ENCODE measurements at places on chromosomes 1 and 21. TPM values are rescaled to one million over a fixed set of nuclear protein-coding genes. Genes with fewer than 3 reads are reported as not detected.

DNA sequence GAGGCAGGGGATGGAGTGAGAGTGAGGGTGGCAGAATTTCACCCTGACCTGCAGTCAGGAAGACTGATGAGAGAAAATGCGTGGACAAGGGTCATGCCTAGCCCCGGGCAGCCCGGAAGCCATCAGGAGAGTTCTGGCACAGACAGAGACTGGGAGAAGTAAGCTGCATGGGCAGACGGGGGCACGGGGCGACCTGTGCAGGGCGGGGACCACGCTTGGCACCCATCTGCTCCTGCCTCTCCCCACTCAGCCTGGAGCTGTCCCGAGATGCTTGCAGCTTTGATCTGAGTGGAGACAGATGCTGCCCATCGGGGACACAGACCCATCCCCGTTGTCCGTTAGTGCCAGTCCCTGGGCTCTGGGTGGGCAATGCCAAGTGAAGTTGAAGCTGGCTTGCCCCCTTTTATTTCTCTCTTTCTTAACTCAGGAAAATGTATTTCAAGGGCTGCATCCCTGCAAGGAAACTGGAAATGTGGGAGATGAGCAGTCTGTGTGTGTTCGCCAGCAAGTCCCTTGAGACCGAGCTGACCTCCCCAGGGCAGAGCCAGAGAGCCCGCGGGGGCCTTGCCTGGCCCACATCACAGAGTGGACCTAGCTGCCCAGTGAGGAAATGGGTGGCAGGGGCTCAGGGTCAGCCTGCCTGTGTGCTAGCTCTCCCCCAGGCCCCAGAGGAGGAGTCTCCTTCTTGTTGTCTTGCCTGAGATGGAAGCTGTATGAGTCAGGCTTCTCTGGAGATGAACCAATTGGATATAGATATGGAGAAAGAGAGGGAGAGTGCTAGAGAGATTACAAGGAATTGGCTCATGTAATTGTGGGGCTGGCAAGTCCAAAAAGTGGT is 121.3 kb upstream of the C1orf174 start:
- DNase-seq: no peak

- DNase-seq: peak; percentile 80
These were observed at the start of gene S100A11 for GRCh38 chr1:152036267-152037216. S100A11 (minus strand) TSS chr1:152037004; CDS start chr1:152036915, 89 bp downstream.

Gene FMN2
- 34.0 TPM for total RNA-seq

DNA sequence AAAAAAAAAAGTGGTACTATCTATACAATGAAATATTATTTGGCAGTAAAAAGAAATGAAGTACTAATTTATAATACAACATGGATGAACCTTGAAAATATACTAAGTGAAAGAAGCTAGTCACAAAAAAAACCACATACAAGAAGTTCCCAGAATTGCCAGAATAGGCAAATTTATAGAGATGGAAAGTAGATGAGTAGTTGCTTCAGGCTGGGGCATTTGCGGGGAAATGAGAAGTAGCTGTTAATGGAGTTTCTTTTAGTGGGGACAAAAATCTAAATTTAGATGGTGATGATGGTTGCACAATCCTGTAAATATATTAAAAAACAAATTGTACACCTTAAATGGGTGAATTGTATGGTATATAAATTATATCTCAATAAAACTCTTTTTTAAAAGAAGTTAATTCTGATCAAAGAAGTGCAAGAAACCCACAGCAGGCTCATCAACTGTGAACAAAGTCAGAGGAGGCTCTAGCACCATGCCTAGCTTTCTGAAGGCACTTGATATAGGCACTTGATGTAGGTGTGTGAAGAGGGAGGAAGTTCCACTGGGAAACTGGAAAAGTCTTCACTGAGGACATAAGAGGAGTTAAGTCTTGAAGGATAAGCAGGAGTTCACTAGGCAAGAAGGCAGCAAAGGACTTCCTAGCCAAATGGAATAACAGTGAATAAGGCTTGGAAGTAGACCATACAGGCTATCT is 52.5 kb downstream of the DMAP1 start:
- no peak for DNase-seq

DNA sequence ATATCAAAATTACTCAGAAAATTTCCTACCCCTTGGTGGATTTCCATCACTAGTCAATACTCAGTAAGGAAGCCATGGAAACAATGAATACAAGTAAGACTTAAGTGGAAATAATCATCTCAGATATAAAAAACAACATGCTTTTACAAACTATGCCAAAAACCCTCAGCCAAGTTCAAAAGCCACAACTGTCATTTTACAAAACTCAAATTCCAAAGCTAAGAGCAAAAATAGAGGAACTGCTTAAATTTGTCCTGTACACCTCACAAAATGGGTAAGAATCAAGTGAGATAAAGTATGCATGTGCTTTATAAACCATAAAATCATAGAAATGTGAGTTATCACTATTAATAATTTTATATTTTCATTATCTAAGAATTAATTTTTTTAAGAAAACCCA is 9.6 kb downstream of the TMCO1 start:
- DNase-seq: no peak

GRCh38 chr1:36867575-36867974 is 166.7 kb downstream of the GRIK3 start:
- no peak for DNase-seq

- DNase-seq: no peak
These were observed 399 bp upstream of the PTPRC start for GRCh38 chr1:198638441-198638840.

DNA sequence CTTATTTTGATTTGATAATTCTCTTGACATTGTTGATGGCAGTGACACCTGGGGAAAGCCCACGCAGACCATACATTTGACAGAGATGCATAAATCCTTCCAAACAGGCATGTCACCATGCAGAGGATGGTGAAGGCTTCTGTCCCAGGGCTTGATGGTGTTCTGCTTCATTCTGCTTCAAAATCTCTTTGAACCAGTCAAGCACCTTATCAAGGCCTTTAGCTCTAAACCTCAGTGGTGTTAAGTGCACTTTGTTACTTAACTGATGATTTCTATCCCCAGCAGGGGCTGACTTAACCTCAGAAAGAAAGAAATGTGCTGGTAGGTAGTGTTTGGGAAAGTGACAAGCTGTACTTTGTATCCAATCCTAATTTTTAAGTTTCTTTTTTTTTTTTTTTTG is 81.1 kb downstream of the RRAGC start:
- no peak for DNase-seq

DNA sequence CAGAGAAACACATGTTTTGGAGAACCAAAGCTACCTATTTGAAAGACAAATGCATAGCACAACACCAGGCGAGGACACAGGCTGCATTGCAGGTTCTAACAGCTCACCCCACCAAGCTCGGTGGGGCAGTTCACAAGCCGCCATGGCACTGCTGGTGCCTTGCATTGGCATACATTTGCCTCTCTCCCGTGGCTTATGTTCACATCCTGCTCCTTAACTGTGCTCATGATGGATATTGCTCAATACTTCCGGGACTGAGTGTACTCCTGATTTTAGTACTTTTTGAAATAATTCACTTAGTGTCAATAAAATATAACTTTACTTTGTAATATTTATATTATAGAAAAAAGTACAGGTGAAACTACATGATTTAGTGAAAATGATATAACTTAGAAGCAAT is 1187.4 kb upstream of the NCAM2 start:
- no peak for DNase-seq

DNA sequence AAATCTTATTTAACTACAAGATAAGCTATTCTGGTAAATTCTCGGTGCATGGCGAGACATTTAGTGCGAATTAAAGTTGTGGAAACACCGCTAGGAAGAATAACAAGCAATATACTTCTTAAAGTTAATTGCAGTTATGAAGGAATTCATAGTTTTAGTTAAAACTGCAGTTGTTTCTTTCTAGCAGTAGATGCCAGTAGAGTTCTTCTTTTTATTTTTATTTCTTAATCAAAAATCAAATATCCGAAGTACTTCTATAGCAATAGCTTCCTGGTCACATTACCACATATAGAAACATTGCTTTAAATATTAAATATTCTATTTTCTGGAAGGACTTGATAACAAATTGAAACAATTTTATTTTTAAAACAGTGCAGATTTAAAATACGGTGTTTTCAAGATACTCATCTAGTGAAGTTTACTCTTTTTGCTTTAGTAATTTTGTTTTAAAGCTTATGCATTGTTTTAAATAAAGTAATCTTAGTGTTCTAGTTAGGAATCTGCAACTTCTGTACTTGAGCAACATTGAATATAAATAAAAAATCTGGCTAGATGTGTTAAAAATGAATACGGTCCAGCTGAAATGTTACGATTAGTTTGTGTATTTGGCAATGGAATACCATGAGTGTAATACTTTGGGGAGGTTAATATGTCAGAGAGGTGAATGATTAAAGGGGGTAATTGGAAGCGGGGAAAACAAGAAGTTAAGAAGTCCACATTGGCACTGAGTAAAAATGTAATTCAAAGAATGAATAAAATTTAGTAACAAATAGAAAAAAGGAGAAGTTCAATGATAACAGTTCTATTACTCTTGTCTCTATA is 2.7 kb upstream of the PRKACB start:
- DNase-seq: peak; percentile 15

Gene HSD3B1
- total RNA-seq: not detected

DNA sequence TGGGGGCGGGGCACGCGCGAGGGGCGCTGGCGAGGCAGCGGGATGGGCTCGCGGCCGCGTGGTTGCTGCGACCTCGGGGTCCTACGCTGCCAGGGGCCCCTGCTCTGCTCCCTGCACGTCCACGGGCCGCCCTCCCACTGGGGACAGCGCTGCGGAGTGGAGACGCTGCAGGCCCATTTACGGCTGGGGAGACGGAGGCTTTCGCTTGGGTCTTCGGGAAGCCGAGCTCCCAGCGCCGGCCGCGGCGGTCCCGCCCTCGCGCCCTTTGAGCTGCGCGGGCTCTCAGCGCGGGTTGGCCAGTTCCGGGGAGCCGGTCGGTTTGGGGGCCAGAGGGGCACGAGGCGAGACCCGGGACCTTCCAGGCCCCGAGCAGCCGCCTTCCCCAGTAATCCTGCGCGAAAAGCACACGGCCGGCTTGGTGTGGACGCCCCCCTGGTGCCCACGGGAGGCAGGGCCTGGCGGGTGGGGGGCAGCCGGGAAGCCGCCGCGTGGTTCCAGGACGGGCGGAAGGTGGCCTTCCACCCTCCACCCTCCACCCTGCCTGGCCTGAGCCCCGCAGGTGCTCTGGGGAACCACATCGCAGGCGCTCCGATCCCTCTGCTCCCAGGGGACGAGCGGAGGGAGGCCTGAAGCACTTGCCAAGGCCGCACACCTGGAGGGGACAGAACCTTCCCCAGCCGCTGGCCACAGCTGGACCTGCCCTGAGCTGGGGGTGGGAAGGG is 570 bp upstream of the PEX10 start:
- DNase-seq: no peak

Gene PCNX2
- total RNA-seq: 6.2 TPM

DNA sequence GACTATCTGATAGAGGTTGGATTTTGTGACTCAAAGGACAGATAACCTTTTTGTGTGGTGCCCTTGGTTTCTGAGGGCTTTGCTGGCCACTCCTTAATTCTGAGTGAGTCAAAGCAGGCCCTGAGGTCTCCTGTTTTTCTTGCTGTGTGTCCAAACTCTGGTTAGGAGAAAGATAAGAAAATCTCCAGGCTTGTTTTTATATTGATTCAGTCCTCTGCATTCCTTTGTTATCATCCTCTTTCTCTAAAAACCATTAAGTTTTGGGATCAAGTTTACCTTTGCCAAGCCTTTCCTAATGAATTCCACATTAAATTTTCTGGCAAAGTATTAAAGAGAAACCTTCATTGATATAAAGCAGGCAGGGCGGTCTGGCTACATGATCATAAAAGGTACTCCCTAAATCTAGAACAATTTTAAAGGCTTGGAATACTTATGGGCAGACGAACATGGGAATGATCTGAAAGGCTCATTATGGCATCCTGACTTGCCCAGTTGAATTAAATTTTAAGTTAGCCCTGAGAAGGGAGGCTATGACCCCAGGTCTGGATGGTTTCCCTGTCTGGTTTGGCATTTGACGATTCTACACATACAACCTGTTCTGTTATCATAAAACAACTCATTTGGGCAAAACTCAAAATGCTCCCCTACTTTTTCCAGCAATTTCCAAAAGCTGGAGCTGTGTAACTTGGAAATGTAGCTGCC is 20.8 kb downstream of the ZBTB8B start:
- no peak for DNase-seq

GRCh38 chr1:158071138-158071537 is 77.7 kb downstream of the KIRREL1 start:
- no peak for DNase-seq

DNA sequence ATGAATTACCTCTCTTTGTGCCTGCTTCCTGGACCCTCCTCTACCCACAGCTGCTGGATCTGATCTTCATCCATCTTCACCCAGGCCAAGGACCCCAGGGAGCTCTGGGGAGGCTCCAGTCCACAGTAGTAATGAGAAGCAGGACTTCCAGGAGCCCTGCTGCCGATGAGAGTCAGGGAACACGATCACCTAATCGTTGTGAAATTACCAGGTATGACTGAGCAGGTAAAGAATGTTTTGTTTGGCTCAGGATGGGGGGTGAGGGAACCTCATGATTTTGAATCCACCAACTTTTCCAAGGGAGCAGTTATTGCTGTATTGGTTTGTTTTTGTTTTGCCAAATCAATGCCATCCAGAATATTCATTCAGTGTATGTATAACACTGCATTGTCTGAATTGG is 454.0 kb downstream of the PLPP3 start:
- no peak for DNase-seq

Gene SYCP1
- total RNA-seq: not detected

DNA sequence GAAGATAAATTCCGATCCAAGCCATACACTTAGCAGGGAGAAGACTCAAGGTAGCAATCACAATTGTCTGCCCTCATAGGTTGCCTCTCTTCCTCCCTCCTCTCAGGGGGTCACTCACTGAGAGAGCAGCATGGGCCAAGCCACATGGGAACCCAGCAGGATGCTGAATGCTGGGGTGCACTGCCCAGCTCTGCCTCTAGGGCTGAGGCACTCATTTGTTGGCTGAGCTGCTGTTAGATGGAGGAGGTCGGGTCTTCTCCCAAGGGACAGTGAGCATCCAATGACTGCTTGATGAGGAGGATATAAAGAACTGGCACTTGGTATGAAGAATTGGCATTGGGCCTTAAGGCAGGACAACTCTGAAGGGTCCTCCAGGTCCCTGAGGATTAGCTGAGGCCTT is 418.8 kb downstream of the SIPA1L2 start:
- DNase-seq: peak; percentile 26

GRCh38 chr1:224123136-224123535 is 9.2 kb downstream of the FBXO28 start:
- no peak for DNase-seq

GRCh38 chr1:78237364-78237916 is 191.7 kb downstream of the GIPC2 start:
- no peak for DNase-seq

DNA sequence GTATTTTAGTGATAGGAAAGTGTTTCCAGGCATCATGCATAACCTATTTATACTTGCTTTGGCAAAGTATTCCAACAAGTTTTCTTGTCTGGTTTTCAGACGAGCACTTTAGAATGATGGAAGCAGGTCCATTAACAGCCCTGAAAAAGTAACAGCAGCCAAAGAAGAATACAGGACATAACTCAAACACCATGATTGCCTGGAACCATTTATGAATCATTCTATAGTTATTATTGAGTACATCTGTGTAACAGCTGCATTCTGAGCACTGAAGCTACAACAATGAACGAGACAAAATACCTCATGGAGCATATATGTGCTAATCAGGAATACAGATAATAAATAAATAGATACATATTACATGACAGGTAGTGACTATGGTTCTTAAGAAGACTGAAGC is 12.6 kb downstream of the IL10RB start:
- no peak for DNase-seq

GRCh38 chr1:234206651-234207284 is 166.5 kb upstream of the COA6 start:
- peak; percentile 62 for DNase-seq

Gene FCRL4
- not detected for total RNA-seq
